ENCODE measurements at places on chromosomes 6 and 20.

DNA sequence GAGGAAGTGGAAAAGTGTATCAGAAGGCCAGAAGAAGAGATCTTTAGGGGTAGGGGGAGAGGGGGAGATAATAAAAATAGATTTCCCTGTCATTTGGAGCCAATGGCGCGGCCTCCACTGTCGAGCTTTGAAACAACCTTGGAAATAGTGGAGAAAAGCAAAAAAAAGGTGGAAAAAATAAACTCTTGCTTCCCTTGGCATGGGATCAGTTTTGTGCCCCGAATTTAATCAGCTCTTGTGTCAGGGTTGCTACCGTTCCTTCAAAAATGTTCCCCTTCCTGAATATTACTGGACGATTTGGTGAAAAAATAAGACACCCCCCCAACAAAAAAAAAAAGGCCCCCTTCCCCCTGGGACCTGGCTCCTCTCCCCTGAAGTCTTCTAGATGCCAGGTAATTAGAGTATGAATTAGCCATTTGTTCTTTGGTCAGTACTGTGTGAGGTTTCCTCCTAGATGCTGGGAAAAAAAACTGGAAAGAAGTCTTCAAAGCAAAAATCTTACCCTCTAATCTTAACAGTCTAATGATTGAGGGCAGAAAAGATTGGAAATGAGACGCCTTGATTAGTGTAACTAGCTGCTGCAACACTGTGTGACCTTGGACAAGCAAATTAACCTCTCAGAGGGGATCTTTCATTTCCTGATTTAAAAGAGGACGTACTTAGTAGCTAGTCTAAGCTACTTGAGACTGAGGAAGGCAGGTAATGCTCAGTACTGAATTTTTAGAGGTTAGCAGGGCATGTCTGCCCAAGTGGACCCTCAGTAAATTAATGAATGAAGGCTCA, 872 bp upstream of the RBM39 start:
- no peak for DNase-seq

DNA sequence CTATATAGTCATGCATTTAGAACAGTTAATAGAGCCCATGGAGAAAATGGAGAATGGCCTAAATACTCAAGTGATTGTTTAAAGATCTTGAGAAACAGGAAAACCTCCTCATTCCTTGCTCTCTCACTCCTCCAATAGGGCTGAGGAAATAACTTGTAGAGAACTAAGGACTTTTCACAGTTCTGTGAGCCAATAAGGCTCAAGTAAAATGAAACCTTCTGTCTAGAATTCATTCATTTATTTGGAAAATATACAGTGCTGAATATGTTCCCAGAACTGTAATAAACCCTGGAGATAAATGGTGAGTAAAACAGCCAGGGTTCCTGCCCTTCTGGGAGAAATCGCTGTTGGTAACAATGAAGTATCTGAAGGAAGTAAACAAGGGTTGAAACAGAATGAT, 35.3 kb downstream of the ELOVL2 start:
- no peak for DNase-seq

GRCh38 chr6:121436960-121437850, 1.8 kb downstream of the GJA1 start:
- no peak for DNase-seq

GRCh38 chr6:7617801-7618764, 28.1 kb downstream of the SNRNP48 start:
- DNase-seq, result no peak

Measured in NCI-H187 treated with DMSO at 0.1 percent for 48 hours (cell line).